ENCODE measurements at places on chromosomes 1 and 21. TPM values are rescaled to one million over a fixed set of nuclear protein-coding genes. Genes with fewer than 3 reads are reported as not detected.
A peak's percentile ranks its signal among the peaks of the same experiment; 100 is the strongest.

GRCh38 chr1:156766298-156767100 lies 836 bp upstream of the PRCC start:
- H3K36me3 ChIP-seq, result peaks cover 11% of the 10 kb centered on the region
- peaks cover 37% of the 10 kb centered on the region for H3K4me1 ChIP-seq
- H3K4me3 ChIP-seq, result peak overlapping the region; percentile 79
- no peak for DNase-seq

DNA sequence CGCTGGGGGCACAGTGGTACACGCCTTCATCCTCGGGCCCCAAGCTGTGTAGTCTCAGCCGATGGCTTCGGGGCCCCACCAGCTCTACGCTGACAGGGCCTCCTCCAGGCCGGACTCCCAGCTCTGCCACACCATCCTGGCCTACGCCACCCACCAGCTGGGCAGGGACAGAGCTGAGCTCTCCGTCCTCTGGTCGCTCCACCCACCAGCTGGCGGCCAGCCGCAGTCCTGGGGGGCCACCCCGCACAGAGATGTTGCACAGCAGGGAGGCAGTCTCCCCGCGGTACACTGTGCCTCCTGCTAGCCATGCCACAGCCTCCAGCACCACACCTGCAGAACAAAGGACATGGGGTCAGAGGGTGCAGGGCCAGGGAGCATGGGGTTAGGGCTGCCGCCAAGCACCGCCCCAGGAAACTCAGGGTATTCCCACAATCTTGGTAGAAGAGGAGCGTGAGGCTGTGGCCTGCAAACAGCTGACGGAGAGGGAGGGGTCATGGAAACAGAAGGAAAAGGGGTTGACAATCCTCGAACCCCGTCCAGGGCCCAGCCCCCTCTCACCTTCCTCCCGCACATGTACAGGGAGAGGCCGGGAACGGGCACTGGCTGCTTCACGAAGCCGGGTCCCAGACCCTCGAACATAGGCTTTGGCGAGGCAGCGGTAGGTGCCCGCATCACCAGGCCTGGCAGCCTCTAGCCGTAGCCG lies 5.9 kb downstream of the IGSF8 start:
- DNase-seq, result no peak
- H3K4me1 ChIP-seq, result peaks cover 19% of the 10 kb centered on the region
- no peak overlapping the region for H3K4me3 ChIP-seq
- no peaks in the 10 kb centered on the region for H3K27me3 ChIP-seq
- H3K36me3 ChIP-seq, result peaks cover 50% of the 10 kb centered on the region

The ZSCAN20 gene
- polyA plus RNA-seq, result 0.29 TPM

GRCh38 chr1:198320759-198321158 lies 164.0 kb downstream of the NEK7 start:
- DNase-seq, result peak; percentile 5
- H3K36me3 ChIP-seq, result peaks cover 6% of the 10 kb centered on the region
- H3K4me3 ChIP-seq, result no peak overlapping the region

DNA sequence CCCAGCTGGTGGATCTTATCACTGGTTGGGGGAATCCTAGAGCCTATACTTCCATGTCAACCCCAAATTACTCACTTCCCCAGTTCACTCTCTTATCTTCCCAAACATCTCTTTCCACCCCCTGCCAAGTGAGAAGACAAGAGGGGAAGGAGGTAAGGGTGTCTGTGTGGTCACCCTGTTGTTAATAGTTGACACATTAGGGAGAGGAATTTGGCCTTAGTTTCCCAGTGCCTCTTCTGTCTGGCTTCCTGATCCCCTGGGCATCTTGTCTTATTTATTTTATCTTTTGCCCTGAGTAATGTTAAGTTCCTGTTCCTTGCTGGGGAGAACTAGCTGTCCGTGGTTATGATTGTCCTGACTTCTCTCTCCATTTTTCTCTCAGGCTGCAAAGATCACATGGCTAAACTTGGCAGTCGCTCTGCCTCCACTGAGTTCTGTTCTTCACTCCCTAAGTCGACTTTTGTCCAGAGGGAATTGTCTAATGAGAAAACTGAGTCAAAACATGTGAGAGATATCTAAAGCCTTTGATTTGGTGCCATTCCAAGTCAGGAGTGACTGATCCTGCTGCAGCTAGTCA lies 157.1 kb upstream of the SYT6 start:
- no peaks in the 10 kb centered on the region for H3K36me3 ChIP-seq
- H3K4me3 ChIP-seq, result no peak overlapping the region
- H3K4me1 ChIP-seq, result no peaks in the 10 kb centered on the region
- no peak for DNase-seq
- no peaks in the 10 kb centered on the region for H3K27me3 ChIP-seq
- H3K27ac ChIP-seq, result no peak overlapping the region

The UBE2U gene
- not detected for polyA plus RNA-seq

GRCh38 chr1:223706077-223706973 lies 6.0 kb upstream of the CAPN2 start:
- peaks cover 6% of the 10 kb centered on the region for H3K4me1 ChIP-seq
- no peaks in the 10 kb centered on the region for H3K36me3 ChIP-seq
- no peak overlapping the region for H3K27ac ChIP-seq
- no peaks in the 10 kb centered on the region for H3K27me3 ChIP-seq
- no peak for DNase-seq
- no peak overlapping the region for H3K4me3 ChIP-seq

GRCh38 chr1:6614929-6615785 lies 1.6 kb downstream of the PHF13 start:
- peaks cover 12% of the 10 kb centered on the region for H3K36me3 ChIP-seq
- H3K4me3 ChIP-seq, result peak overlapping the region; percentile 89
- H3K4me1 ChIP-seq, result peaks cover 16% of the 10 kb centered on the region
- no peak for DNase-seq
- H3K27me3 ChIP-seq, result peaks cover 13% of the 10 kb centered on the region

GRCh38 chr1:103108376-103109150 lies at the start of gene COL11A1:
Gene COL11A1 (minus strand): TSS chr1:103108522. CDS start chr1:103108178, 344 bp downstream.
- H3K27me3 ChIP-seq, result peaks cover 37% of the 10 kb centered on the region
- no peaks in the 10 kb centered on the region for H3K4me1 ChIP-seq
- H3K27ac ChIP-seq, result no peak within 1 kb of the TSS
- H3K4me3 ChIP-seq, result no peak within 1 kb of the TSS
- DNase-seq, result no peak

GRCh38 chr1:19643121-19643520 lies 990 bp upstream of the NBL1 start:
- no peak for DNase-seq
- no peak overlapping the region for H3K4me3 ChIP-seq
- H3K27me3 ChIP-seq, result peaks cover 30% of the 10 kb centered on the region
- peaks cover 14% of the 10 kb centered on the region for H3K4me1 ChIP-seq
- no peaks in the 10 kb centered on the region for H3K36me3 ChIP-seq

The VTCN1 gene
- polyA plus RNA-seq, result not detected

- peaks cover 21% of the 10 kb centered on the region for H3K36me3 ChIP-seq
- H3K4me3 ChIP-seq, result peak overlapping the region; percentile 85
- DNase-seq, result no peak
- H3K27me3 ChIP-seq, result no peaks in the 10 kb centered on the region
Measured at GRCh38 chr21:42892582-42892930, 553 bp upstream of the NDUFV3 start.

The MCOLN2 gene
- polyA plus RNA-seq, result 0.51 TPM

GRCh38 chr1:78045926-78046778 lies at the start of gene GIPC2:
Gene GIPC2 (plus strand): TSS chr1:78045966. CDS start chr1:78046095, 129 bp downstream.
- peak within 1 kb of the TSS; percentile 48 for H3K4me3 ChIP-seq
- H3K4me1 ChIP-seq, result peaks cover 16% of the 10 kb centered on the region
- H3K36me3 ChIP-seq, result no peaks in the 10 kb centered on the region
- peaks cover 47% of the 10 kb centered on the region for H3K27me3 ChIP-seq
- no peak for DNase-seq

GRCh38 chr1:3296326-3296725 lies 158.1 kb upstream of the ARHGEF16 start:
- no peak overlapping the region for H3K27ac ChIP-seq
- H3K4me3 ChIP-seq, result no peak overlapping the region
- no peak for DNase-seq
- no peaks in the 10 kb centered on the region for H3K27me3 ChIP-seq
- no peaks in the 10 kb centered on the region for H3K4me1 ChIP-seq

DNA sequence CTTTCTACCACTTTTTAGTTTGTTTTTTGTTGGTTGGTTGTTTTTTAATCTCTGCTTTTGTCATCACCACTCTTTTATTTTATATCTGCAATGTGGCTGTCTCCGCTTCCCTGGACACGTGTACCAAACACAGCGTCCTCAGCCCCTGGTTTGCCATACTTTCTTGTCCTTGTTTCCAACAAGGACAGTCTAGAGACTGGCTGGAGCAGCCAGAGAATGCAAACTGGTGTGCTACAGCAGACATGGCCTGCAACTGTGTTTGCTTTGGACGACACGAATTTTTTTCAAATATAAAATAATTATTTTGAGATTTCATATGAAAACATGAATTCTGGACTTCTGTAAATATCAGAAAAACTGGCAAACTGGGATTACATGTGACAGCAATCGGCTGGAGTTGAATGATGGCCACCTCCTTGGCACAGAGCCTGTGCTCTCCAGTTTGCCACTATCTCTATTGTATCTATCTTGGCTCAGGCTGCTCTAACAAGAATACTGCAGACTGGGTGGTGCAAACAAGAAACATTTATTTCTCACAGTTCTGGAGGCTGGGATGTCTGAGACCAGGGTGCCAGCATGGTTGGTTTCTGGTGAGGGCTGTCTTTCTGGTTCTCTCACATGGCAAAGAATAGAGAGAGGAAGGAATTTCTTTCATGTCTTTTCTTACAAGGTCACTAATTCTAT lies 34.6 kb upstream of the POU2F1 start:
- H3K27me3 ChIP-seq, result no peaks in the 10 kb centered on the region
- no peak overlapping the region for H3K4me3 ChIP-seq
- no peak for DNase-seq
- H3K36me3 ChIP-seq, result no peaks in the 10 kb centered on the region
- no peak overlapping the region for H3K27ac ChIP-seq

The CD1E gene
- 6.3 TPM for polyA plus RNA-seq

DNA sequence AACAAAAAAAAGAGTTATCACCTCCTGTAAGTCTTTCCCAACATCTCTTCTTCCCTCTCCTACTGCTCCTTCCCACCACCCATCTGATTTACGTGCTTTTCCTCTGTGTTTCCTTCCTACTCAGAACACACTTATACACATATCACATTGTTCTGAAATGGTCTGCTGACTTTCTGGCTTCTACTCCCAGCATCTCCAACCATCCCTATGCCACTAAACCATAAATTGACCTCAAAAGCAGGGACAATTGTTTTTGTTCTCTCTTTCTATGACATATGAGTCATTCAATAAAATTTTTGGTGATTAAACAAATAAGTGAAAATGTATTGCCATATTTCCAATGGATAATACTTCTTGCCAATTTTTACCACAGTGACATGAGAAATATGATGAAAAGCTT lies 8.2 kb downstream of the GOLPH3L start:
- peaks cover 49% of the 10 kb centered on the region for H3K36me3 ChIP-seq
- no peak overlapping the region for H3K4me3 ChIP-seq
- no peaks in the 10 kb centered on the region for H3K27me3 ChIP-seq
- no peak overlapping the region for H3K27ac ChIP-seq
- DNase-seq, result no peak

DNA sequence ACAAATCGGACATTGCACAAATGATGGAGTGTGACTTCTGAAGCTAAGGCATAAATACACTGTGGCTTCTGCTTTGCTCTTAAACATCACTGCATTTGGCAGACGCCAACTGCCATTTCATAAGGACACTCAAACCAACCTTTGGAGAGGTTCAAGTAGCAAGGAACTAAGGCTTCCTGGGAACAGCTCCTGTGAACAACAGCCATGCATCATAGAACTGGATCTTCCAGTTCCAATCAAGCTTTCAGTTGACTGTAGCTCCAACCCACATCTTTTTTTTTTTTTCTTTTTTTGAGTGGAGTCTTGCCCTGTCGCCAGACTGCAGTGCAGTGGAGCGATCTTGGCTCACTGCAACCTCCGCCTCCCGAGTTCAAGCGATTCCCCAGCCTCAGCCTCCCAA lies 10.7 kb upstream of the HUNK start:
- no peaks in the 10 kb centered on the region for H3K27me3 ChIP-seq
- DNase-seq, result no peak
- no peak overlapping the region for H3K27ac ChIP-seq
- no peaks in the 10 kb centered on the region for H3K4me1 ChIP-seq

DNA sequence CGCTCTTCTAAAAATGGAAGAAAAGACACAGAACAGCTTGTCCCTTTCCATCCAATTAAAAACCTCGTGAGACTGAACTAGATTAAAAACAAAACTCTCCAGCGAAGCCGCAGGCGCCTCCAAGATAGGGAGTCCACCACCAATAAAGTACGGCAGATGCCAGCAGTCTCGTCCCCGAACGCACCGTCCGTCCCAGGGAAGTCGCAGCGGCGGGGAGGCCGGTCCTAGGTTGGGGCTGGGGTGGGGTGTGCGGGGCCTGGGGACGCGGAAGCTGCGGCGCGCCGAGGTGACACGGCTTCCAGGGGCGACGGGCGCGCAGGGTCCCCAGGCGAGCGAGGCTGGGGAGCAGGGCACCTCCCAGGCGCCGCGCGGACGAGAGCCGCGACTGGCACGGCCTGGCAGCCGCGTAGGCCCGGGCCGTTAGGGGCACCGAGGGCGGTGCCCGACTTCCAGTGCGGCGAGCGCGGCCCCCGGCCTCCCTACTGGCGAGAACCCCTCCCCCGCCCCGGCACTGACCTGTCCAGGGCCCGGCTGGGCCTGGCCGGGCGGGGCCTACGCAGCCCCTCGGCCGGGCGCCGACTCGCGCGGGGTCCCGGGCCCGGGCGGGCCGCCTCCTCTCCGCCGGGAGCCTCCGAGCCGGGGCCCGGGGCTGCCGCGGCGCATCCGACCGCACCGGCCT lies 28.3 kb upstream of the A3GALT2 start:
- H3K4me1 ChIP-seq, result peaks cover 37% of the 10 kb centered on the region
- H3K27ac ChIP-seq, result peak overlapping the region; percentile 84
- H3K36me3 ChIP-seq, result peaks cover 16% of the 10 kb centered on the region
- no peaks in the 10 kb centered on the region for H3K27me3 ChIP-seq
- DNase-seq, result peak; percentile 29
- peak overlapping the region; percentile 92 for H3K4me3 ChIP-seq

GRCh38 chr1:245059806-245060424 lies 94.9 kb upstream of the KIF26B start:
- no peaks in the 10 kb centered on the region for H3K27me3 ChIP-seq
- no peak overlapping the region for H3K27ac ChIP-seq
- peaks cover 31% of the 10 kb centered on the region for H3K4me1 ChIP-seq
- no peak overlapping the region for H3K4me3 ChIP-seq
- H3K36me3 ChIP-seq, result peaks cover 11% of the 10 kb centered on the region

- H3K27ac ChIP-seq, result no peak overlapping the region
- H3K27me3 ChIP-seq, result no peaks in the 10 kb centered on the region
- H3K4me1 ChIP-seq, result no peaks in the 10 kb centered on the region
Measured at GRCh38 chr1:11227106-11228077, 35.0 kb downstream of the MTOR start.

The S100A8 gene
- polyA plus RNA-seq, result 3,241 TPM

Measured in CD14-positive monocyte (primary cell).